Omental fat pad (tissue), 4 donors: ENCODE measurements at places on chromosomes 12 and 14.

GRCh38 chr12:133236556-133236955 lies 879 bp upstream of the ANHX start:
- DNase-seq, result no peak

DNA sequence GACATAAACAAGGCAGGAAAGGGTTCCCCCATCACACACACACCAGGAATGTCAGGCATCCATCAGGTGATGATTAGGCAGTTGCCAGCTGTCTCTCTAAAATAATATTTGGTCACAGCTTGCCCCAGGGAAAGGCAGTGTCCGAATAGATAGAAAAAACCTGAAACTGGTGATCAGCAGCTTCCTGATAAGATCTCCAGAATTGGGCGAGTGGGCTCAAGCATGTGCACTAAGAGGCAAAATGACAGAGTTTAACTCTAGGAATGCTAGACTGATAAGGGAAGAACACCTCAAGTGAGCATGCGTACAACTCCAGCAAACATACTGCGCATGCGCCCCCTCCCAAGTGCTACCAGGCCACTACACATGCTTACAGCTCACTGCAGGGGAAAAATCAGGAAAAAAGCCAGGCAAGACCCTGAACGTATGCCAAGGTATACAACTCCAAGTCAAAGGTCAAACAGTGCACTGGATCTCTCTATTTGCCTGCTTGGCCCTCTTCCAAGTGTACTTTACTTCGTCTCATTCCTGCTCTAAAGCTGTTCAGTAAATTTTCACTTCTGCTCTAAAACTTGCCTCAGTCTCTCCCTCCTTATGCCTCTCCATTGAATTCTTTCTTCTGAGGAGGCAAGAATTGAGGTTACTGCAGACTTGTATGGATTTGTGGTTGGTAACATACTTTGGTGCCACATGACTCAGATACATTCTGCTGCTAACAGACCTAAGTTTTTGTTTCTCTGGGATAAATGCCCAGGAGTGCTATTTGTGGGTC lies 73.5 kb upstream of the VASH1 start:
- no peak for DNase-seq

- no peak for DNase-seq
Observed at GRCh38 chr14:92698393-92698792, 50.0 kb downstream of the LGMN start.

DNA sequence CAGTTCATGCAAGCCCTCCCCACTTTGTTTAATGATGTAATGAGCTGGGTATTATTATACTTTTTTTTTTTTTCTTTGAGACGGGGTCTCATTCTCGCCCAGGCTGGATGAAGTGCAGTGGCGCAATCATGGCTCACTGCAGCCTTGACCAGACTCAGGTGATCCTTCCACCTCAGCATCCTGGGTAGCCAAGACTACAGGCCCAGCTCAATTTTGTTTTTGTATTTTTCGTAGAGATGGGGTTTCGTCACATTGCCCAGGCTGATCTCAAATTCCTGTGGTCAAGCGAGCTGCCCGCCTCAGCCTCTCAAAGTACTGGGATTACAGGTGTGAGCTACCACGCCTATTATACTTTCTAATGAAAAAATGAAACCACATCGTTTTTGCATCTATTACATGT lies 4.5 kb upstream of the DCAF11 start:
- no peak for DNase-seq

GRCh38 chr14:60684203-60684602 lies 34.9 kb upstream of the SIX1 start:
- no peak for DNase-seq

- no peak for DNase-seq
Observed at GRCh38 chr14:73567951-73568885, 795 bp upstream of the ACOT2 start.

DNA sequence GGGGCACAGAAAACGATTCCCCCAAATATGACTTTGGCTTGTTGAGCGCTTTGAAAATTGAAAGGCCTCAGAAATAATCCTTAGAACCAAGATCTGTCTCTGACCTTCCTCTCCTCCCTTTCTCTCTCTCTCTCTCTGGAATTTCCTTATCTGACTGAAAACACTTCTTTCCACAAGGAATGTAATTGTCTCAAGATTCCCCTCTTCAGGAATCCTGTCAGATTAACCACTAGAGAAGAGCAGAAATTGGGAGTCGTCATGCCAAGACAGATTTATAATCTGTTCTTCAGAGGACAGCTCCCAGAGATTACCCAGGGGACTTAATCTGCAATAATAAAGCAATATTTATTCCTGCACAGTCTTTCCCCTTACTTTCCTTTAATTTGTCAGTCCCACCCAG lies 317.6 kb downstream of the ACSS3 start:
- DNase-seq, result no peak

DNA sequence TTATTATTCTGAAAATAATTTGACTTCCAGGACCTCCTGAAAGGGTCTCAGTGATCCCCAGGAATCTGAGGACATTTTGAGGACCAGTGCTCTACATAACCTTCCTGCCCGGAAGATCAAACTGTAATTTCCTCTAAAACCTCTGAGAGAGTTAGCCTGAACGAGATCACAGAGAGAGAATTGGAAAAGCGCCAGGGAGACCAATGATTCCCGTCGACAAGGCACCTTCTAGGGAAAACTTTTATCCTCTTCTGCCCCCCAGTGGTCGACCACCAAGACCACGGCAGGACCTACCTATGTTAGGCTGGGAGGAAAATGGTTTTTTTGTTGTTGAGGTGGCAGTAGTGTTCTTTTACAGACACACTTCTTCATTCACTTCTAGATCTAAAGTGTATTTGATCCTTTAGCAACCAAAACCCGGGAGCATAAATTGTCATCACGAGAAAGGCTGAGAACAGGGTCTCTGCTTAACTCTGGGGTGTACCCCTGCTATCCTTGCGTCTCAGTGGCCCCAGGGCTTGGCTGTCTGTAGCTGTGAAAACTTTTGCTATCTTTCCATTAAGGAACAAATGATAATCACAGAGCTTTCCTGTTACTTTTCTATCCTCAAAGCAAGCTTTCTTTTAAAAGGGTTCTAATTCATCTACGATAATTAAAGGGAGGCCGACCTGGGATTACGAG lies 62.9 kb upstream of the NID2 start:
- DNase-seq, result no peak

GRCh38 chr14:37824939-37825712 lies 229.7 kb downstream of the TTC6 start:
- no peak for DNase-seq

DNA sequence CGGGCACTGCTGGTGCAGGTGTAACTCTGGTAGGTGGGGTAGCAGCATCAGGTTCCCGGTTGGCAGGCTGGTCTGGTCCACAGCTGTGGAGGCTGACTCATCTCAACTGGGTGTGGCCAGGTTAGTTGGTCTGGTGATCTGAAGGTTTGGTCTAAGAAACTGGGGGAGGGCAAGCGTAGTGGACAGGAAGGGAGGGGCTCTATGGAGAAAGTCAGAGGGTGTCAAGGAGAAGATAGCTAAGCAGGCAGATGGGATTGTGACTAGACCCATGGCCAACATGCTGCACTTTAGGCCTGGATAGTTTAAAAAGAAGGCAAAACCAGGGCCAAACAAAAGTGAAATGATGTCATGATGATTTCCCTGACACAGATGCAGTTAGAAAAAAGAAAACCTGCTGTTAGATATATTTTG lies 7.9 kb downstream of the TRIM9 start:
- peak; percentile 31 for DNase-seq

- DNase-seq, result no peak
Observed at GRCh38 chr14:92954933-92955332, 32.0 kb downstream of the CHGA start.

GRCh38 chr14:24712909-24713308 lies 78.9 kb upstream of the GZMB start:
- DNase-seq, result no peak

GRCh38 chr12:122752464-122753318 lies at the start of gene DENR:
Gene DENR (plus strand): TSS chr12:122752824. CDS start chr12:122753702, 878 bp downstream.
- peak; percentile 91 for DNase-seq

- no peak for DNase-seq
Observed at GRCh38 chr14:103538291-103539055, 9.5 kb downstream of the TRMT61A start.

- DNase-seq, result no peak
Observed at GRCh38 chr14:51337520-51337919, 97.5 kb downstream of the TMX1 start.

- no peak for DNase-seq
Observed at GRCh38 chr12:45732250-45732649, 2.7 kb downstream of the ARID2 start.

- DNase-seq, result no peak
Observed at GRCh38 chr12:1373901-1374735, 220.3 kb downstream of the FBXL14 start.

GRCh38 chr12:120951-121350 lies 54.4 kb downstream of the IQSEC3 start:
- DNase-seq, result no peak
